Mammary epithelial cell (primary cell): ENCODE measurements at places on chromosomes 3 and 15. TPM values are rescaled to one million over a fixed set of nuclear protein-coding genes. Genes with fewer than 3 reads are reported as not detected.

Gene CGNL1
- 0.02 TPM for polyA plus RNA-seq

Gene DTX3L
- polyA plus RNA-seq = 3.5 TPM

- DNase-seq = peak; percentile 27
Measured at GRCh38 chr15:29570948-29571791, 251.1 kb downstream of the TJP1 start.

GRCh38 chr3:28934126-28934813 is 346.6 kb upstream of the RBMS3 start:
- no peak for DNase-seq

- DNase-seq = no peak
Measured at GRCh38 chr3:23713641-23714040, 92.1 kb upstream of the UBE2E1 start.

GRCh38 chr3:49607105-49607591 is 52.9 kb downstream of the BSN start:
- peak; percentile 55 for DNase-seq

DNA sequence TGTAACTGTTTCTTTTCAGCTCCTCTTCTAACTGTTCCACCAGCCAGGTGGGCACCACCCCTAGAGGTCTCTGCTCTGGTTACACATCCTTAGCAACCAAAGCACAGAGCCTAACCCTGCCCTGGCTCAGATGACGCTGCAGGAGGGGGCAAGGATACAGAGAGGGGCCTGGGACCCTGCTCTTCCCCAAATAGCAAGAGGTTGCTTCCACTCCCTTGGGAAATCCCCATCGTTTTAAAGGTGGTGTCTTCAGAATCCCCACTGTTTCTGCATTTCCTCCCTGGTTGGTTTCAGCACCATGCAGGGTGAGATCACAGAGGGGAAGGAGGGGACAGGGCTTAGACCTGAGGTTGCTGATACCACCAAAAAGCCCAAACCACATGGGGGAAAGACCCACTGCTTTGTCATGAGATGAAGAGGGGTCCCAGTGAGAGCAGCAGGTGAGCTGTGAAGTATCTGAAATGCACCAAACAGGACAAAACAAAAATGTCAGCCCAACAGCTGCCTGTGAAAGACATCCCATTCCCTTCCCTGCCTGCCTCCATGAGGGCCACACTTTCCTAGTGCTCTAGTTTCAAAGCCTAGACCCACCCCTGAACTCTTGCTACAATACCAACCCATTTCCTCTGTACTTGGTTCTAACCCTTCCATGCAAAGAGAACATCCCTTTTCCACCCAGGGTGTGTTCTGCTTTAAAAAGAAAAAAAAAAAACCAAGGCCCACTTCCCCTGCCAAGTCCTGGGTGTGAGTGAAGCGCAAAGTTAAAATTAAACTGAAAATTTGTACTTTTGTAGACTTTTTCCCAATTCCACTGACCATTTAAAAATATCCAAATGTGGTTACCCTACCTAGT is 29.0 kb downstream of the ANP32A start:
- DNase-seq = peak; percentile 14

GRCh38 chr15:95911570-95912279 is 418.8 kb upstream of the NR2F2 start:
- no peak for DNase-seq

GRCh38 chr15:22939652-22940061 is 40.5 kb downstream of the CYFIP1 start:
- no peak for DNase-seq
